ENCODE measurements at places on chromosomes 1 and 21.
A peak's percentile ranks its signal among the peaks of the same experiment; 100 is the strongest.

DNA sequence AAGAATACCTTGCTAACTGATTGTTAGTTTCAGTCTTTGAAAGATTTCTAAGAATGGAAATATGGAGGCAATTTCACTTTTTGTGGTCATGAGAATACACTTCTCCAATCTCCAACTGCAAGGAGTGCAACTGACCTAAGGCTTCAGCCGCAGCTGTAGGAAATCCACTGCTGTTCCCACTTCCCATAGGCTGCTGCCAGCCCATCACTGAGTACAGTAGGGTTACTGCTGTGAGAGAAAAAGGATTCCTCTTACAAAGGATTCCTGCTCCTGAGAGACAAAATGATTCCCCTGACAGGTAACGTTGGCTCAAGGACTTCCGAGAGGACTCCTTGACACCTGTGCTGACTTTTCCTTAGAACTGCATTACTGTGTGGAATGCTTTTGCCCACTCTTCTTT lies 87.4 kb downstream of the ADGRL4 start:
- no peak for DNase-seq

DNA sequence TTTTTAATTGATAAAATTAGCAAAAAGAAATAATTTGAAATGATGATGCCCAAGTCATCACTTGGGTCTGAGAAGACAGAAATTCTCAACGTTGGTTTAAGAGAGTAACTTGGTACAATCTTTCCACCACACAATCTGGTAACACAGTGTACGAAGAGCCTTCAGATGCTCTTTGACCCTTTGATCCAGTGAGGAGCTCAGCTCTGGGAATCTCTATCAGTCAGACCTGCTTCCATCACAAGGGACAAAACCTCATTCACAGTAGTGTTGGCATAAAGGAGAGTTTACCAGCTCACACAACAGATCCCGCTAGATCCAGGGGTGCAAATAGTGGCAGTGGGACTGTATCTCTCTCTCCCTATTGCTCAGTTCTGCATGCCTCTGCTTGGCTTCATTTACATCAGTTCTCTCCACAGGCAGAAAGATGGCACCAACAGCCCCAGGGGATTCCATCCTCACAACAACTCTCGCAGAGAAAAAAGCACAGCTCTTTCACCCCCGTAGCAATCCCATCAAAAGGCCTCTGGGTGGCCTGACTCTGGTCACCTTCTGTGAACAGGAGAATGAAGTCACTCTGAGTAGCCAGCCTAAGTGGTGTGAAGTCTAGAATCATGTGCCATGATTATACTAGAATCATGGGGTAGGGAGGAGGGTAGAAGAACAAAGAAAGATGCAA lies 119.7 kb downstream of the ZNF281 start:
- DNase-seq: no peak

- no peak for DNase-seq
Measured at GRCh38 chr1:180372728-180373127, 129.6 kb downstream of the ACBD6 start.

DNA sequence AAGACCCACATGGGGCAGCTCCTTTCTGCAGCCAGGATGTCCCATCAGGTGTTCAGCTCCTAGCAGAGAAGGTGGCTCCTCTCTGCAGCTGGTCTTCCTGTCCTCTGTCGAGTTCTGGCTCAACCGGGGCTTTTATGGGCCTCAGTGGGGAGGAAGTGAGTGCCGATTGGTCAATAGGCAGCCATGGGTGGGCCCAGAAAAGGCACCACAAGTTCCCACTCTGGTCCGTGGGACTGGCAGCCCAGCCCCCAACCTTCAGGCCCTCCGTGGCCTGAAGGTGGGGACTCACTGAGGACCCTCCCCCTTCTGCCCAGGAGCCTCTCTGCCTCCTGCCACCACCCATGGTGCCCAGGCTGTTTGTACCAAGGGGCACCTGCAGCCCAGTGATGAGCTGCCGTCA lies 161.7 kb upstream of the DUSP10 start:
- DNase-seq: no peak

- no peak for DNase-seq
Measured at GRCh38 chr1:162026881-162027280, 3.2 kb upstream of the OLFML2B start.

DNA sequence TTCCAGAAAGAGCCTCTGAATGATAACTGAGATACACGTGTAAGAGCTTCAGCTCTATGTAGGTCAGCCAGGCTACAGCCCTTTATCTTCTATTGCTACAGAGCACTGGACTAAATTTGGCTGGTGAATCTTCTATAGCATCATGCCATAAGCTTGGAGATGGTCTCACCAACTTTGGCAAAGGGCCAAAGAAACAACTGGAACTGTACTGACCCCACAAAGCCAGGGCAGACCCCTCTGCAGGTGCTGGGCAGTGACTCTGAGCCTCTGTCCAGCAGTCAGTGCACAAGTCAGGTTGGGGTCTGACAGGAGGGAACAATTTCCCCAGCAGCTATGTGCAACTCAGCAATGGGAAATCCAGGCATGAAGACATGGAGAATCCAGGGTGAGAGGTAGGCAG lies 57.8 kb upstream of the NFASC start:
- no peak for DNase-seq

- DNase-seq: no peak
Measured at GRCh38 chr1:183129921-183130690, 56.0 kb upstream of the LAMC2 start.

- no peak for DNase-seq
Measured at GRCh38 chr1:39779137-39779536, 8.0 kb upstream of the OXCT2 start.

GRCh38 chr21:43890042-43890441 lies 25.0 kb downstream of the AGPAT3 start:
- no peak for DNase-seq

DNA sequence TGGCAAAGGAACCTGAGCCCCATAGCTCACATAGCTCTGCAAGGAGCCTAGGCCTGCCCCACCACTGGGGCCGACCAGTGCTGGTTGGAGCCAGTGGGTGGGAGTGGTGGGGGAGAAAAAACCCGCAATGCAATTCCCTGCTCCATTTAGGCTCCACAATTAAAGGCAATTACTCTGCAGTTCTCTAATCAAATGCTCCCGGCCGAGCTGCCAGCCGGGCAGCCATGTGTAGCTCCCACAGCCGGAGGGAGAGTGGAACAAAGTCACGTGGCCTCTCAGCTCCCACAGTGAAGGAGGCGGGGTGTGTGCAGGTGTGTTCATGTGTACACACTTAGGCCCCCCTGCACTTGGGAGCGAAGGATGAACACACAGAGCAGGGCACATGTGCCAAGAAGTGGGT lies 81.6 kb downstream of the KIRREL1 start:
- DNase-seq: no peak

GRCh38 chr1:218848009-218848408 lies 325.7 kb upstream of the LYPLAL1 start:
- DNase-seq: no peak

GRCh38 chr1:163697137-163697536 lies 375.4 kb downstream of the NUF2 start:
- DNase-seq: no peak

DNA sequence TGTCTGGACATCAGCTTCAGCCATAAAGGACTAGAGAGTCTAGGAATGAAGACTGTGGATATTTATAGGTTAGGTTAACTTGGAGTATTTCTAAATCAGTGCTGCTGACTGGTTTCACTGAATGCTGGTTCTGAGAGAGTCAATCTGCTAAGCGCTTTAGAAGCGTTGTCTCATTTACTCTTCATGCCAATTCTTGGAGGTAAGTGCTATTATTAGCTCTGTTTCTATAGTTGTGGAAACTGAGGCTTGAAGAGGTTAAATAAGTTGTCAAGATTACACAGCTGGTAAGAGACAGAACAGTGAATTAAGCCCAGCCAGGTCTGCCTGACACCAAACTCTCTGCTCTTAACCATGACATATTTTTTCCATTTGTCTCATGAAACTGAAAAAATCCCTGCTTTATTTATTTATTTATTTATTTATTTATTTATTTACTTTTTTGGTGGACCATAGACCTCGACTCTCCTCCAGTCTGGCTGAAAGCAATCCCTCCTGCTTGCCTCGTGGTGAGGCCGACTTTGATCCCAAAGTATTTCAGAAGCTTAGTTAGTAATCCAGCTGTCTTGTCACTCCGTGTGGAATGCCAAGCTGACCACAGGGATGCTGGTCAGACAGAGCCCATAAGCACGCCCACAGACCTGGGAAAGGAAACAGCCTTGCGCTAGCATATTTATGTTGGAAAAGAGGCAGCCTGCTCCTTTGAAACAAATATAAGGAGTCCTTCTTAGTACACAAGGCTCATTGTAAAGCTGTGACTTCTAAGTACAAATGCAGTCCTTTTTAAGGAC lies 16.9 kb downstream of the NTMT2 start:
- no peak for DNase-seq

- DNase-seq: peak; percentile 55
Measured at GRCh38 chr1:11650331-11650991, 3.8 kb downstream of the FBXO2 start.

DNA sequence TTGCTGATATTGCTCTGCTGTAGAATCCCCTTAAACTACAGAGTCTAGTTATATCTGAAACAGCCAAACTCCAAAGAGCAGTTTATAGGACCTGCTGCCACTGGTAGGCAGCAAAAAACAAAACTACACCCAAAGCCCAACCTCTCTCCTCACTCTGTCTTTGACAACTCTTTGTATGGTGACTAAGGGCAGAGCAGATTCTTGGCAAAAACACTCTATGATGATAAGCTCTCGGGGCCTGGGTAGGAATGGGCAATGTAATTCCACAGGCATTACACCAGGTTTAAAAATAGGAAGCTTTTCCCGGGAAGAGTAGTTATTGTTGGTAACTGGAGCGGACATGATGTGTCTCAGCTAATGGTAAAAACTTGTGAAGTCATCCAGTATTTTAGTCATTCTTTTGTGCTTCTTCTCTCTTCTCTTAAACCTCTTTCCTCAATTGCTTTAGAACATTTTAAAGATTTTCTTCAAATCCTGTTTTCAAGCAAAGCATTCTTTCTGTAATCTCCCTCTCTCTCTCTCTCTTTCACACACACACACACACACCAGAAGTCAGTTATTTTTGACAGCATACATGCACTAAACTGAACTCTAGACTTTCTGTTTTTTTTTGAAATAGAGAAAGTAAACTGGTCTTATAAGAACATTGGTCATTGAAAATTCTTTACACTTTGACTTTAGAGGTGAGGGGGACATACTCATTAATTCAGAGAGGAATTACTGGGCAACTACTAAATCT lies 193.5 kb downstream of the PAPPA2 start:
- DNase-seq: no peak

DNA sequence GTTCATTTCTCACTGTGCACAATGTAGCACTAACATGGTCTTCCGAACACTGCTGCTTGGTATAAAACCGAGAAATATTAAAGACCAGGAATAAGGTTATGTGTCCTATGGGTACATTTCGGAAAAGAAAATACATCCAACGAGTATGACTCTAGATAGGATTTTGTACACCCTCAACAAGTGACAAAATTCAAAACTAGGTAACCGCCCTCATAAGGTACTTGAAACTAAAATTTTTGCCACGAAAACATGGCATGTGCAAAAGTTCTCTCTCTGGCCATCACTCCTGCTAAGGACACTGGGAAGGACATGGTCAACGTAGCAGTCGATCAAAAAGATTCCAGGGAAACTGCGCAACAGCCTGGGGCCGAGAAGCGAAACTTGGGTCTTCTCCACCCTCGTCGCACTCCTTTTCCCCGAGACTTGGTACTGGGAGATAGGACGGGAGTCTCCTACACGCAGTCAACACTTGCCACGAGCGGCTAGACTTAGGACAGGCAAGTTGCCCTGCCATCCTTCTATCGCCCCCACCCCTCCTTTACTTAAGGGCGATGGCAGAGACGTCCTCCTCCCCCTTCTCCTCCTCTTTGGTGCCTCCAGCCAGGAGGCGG lies 338 bp upstream of the TOR1AIP1 start:
- DNase-seq: no peak

- DNase-seq: no peak
Measured at GRCh38 chr1:33849211-33849610, 14.7 kb upstream of the HMGB4 start.

DNA sequence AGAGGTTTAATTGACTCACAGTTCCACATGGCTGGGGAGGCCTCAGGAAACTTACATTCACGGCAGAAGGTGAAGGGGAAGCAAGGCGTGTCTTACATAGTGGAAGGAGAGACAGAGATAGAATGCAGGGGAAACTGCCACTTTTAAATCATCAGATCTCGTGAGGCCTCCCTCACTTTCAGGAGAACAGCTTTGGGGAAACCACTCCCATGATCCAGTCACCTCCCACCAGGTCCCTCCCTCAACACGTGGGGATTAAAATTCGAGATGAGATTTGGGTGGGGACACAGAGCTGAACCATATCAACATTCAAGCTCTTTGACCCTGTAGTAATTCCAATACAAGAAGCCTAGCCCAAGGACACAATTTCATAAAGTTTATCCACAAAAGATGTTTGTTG lies 13.7 kb downstream of the PIGP start:
- no peak for DNase-seq

DNA sequence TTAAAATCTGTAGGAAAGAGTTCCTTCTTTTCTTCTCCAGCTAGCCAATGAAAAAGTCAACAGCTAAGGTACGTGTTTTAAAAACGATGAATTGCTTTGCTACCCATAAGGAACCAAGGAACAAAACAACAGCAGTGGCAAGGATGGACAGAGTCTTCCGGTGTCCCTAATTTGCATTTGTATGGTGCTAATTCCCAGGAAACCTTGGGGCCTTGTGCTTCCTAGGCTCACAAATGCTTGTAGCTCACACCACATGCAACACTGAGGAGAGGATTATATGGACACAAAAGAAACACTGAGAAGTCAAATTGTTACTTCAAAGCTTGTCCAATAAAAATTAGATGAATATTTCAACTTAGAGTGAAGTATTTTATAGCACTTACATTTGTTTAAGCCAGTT lies 1.8 kb upstream of the PGBD5 start:
- no peak for DNase-seq

GRCh38 chr1:228697207-228698016 lies 37.9 kb upstream of the RHOU start:
- DNase-seq: no peak

DNA sequence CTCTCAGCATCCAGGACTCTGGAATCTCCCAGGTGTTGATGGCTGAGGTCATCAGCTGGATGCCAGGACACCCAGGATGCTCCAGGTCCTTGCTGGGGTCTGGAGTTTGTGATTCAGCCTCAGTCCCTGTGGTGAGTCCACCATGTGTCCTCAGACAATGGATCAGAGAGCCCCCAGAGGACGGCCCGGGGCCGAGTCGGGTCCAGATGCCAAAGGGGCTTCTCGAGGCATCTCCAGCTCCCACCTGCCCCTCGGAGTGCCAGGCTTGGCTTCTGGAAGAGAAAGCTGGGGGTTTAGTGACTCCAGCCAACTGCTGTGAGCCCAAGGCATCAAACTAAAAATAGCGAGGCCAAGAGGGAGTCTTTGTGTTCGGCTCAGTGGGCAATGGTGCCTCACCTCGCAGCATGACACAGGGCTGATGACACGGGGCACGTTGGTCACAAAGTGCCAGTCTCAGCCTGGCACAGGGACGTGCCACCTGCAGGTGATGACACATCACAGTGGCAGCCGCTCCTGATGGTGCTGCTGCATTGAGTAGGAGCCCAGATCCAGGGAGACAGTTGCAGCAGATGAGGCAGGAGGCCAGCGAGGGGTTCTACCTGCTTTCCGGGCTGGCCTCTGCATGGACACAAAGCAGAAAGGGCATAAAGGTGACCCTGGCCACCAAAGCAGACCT lies 10.6 kb downstream of the PDE9A start:
- no peak for DNase-seq

- no peak for DNase-seq
Measured at GRCh38 chr21:16308269-16308668, 578.5 kb downstream of the USP25 start.

All from stimulated activated CD8-positive, alpha-beta memory T cell treated with anti-CD3 and anti-CD28 coated beads, Interleukin-7, amount 100 ng/mL, for 1 hour (primary cell).